Umbilical cord (tissue), 2 donors: ENCODE measurements at places on chromosomes 6 and 20.

DNA sequence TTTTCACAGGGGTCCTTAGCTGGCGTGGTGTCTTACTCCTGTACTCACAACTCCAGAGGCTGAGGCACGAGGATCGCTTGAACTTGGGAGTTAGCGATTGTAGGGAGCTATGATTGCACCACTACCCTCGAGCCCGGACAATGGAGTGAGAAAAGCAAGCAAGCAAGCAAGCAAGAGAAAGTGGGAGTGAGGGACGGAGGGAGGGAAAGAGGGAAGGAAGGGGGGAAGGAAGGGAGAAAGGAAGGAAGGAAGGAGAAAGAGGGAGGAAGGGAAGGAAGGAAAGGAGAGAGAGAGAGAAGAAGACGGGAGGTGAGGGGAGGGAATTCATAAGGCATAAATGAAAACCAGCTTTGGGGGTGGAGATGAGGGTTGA lies 120.5 kb downstream of the TRIM27 start:
- DNase-seq, result no peak

DNA sequence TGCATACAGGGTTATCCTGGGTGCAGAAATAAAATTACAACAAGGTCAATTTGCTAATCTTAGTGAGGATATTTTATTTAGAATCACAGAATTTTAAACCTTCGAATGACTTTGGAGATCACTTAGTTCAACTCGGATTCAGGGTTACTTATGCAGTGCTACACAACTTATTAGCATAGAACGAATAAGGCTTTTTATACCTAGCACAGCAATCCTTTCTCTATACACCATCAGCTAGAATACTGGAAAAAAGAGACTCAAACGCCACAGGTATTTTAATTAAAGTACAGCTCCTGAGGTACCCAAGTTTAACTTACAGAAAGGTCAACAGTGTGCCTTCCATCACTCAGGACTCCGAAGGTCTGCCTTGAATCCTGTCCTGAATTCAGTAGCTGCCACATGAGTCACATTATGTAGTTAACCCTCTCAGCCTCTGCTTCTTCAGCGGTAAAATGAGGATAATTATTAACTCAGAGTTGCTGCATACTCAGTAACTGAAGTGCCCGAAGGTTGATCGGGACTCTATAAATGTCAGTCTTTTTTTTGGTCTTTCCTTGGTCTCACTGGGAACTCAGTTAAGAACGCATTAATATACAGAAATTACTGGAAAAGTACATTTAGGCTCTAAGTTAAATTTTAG lies 6.0 kb upstream of the QKI start:
- no peak for DNase-seq

GRCh38 chr6:14380901-14381828 lies 263.6 kb downstream of the CD83 start:
- no peak for DNase-seq

DNA sequence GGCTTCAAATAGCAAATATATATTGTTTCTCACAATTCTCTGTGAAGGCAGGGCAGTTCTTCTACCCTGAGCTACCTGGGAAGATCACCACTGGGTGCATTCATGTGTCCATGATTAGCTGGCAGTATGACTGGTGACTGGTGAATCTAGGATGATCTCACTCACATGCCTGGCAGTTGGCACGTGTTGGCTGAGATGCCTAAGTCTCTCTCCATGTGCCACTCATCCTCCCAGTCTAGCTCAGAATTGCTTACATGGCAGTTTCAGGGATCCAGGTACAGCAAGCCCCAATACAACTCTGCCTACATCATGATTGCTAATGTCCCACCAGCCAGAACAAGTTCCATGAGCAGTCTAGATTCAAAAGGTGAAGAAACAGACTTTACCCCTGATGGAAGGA lies 346.8 kb upstream of the CNR1 start:
- no peak for DNase-seq

DNA sequence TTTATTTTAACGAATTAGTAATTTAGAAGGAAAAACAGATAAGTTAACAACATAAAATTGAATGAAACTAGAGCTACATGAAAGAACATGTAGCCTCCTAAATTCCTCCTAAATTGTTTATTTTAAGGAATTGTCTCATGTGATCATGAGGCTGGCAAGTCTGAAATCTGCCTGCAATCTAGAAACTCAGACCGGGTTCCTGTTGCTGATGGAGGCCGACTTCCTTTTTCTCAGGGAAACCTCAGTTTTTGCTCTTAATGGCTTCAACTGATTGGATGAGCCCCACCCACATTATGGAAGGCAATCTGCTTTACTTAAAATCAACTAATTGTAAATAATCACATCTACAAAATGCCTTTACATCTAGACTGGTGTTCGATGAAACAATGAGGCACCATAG lies 267.6 kb upstream of the PRND start:
- DNase-seq, result no peak

DNA sequence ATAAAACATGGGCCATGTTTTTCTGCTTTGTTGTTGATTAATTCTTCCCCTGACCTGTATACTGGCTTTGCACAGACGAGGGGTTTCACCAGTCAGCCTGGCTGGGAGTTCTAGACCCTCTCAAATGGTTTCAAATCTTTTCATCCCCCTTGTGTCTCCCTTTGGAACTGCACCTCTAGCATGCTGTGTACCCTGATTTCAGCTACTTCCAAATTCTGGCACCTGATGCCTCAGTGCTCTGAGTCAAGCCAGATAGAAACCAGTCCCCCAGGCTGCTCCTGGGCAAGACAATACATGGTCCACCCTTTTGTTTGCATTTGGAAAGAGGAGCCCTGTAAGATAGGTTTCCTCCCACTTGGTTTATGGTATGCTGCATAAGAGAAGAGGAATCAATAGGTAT lies 290.2 kb downstream of the BTBD3 start:
- DNase-seq, result peak; percentile 5

GRCh38 chr6:46174904-46175303 lies 4.1 kb upstream of the ENPP5 start:
- no peak for DNase-seq
